Sigmoid colon (tissue), 7 donors: ENCODE measurements at places on chromosomes 7 and 10.

DNA sequence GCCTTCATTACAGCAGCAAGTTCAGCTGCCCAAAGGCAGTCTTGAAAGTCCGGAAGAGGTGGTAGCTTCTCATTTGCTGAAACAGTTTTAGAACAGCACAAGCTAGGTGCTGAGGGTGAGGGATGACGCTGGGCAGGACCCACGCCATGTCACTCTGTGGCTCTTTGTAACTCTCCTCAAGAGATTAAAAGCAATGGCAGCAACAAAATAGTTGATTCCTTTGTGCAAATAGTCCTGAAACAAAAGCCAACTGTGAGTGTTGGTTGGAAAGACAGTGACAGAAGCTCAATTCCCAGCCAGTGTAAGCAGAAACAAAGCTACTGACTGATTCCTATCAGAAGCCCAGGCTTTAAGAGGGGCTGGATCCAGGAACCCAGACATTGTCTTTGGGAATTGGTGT lies 47.6 kb upstream of the AQP1 start:
- DNase-seq: no peak

GRCh38 chr7:141043616-141044015 lies 28.9 kb upstream of the MRPS33 start:
- no peak for DNase-seq

DNA sequence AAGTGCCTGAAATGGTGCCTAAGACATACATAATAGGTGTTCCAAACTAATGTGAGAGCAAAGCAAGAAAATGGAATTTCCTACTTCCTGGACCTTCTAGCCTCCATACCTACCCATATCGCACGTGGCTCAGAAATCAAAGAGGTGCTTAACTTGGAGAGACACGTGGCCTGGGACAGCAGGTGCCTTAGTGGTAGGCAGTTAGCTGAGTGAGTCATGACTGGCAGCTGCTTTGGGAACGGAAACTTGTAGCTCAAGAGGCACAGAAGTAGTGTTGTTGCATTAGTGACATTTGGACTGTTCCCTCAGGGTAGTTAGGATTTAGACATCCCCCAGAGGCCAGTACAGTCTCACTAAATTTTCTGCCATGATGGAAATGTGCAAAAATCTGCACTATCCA lies 12.0 kb upstream of the BMPER start:
- no peak for DNase-seq

DNA sequence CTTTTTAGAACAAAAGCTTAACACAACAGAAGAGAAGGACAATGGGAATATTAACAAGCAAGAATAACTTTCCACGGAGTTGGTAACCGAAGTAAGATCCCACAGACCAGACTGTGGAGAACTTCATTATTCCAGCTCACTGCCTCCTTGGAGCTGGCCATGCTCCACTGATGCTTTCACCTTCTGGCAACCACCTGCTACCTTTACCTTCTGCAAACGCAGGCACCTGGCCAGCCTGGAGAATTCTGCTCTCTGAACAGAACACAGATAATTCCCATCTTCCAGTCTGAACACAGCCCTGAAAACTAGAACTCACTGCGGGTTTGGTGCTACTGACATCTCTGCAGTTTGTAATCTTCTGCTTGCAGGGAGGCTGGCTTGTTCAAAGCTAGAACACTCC lies 66.5 kb downstream of the JAZF1 start:
- no peak for DNase-seq

DNA sequence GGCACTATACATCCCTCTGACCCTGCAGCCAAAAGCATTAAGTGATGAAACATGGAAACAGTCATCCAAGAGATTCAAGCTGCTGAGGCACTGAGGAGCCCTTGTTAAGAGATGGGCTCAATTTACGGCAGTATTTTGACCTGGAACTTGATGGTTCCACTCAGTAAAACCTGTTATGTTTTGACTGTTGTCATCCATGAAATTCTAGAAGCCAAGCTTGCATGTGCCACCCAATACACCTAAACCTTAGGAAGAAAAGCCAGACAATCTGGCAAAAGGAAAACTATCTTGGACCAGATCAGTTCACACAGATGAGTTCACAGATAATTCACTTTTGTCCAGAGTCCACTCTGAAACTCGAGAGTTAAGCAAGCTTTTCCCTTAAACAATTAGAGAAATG lies 53.2 kb downstream of the ICA1 start:
- no peak for DNase-seq

- no peak for DNase-seq
Measured at GRCh38 chr10:50604049-50604640, 19.6 kb downstream of the SGMS1 start.
